Thoracic aorta (tissue), 2 donors: ENCODE measurements at places on chromosomes 6 and 20. TPM values are rescaled to one million over a fixed set of nuclear protein-coding genes. Genes with fewer than 3 reads are reported as not detected.

EPPIN gene
- not detected for total RNA-seq

DNMT3B gene
- total RNA-seq = 1.3 TPM

CAGE1 gene
- total RNA-seq = not detected

UBD gene
- not detected for total RNA-seq

TNNC2 gene
- total RNA-seq = not detected

ULBP2 gene
- total RNA-seq = 0.41 TPM

CLDN20 gene
- not detected for total RNA-seq

PAX1 gene
- total RNA-seq = not detected

SIRPB2 gene
- 11.0 TPM for total RNA-seq

TMEM200A gene
- total RNA-seq = 9.7 TPM

LY6G6C gene
- total RNA-seq = not detected

CCDC167 gene
- total RNA-seq = 14.4 TPM

HLA-DRB1 gene
- total RNA-seq = 50.0 TPM

SLC17A1 gene
- not detected for total RNA-seq

PRIM2 gene
- total RNA-seq = 11.4 TPM

ALDH5A1 gene
- 4.6 TPM for total RNA-seq

TSBP1 gene
- not detected for total RNA-seq

MC3R gene
- total RNA-seq = not detected

PPP1R3G gene
- 7.3 TPM for total RNA-seq

GFRA4 gene
- total RNA-seq = not detected

SNRPB gene
- total RNA-seq = 107 TPM

HSPA1L gene
- total RNA-seq = 1.2 TPM

IL17F gene
- not detected for total RNA-seq

DNA sequence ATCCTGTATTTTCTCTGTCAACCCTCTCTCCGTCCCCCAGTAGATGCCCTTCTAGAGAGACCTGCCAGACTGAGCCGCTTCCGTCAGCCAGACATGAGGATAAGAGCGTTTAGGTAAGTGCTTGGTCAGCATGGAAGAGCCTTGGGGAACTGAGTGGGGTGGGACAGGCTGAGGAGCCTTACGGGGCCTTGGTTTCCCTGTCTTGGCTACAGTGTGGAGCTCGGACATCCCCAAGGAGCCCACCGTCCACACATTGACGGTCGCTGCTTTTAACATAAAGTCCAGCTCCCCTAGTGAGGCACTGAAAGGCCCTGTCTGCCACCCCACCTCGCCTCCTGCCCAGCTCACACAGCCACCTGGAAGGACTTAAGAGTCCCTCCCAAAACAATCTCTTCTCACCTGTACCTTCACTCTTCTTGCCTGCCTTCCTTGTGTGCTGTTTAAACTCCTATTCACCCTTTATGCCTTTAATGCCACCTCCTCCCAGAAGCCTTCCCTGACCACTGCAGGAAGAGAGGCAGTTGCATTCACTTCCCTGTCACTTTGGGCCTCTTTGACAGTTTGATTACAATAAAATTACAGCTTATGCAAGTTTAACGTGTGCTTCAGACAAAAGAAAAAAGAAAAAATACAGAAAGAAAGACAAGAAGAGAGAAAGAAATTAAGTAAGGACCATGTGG, 42.3 kb downstream of the PDYN start:
- no peak for DNase-seq

DNA sequence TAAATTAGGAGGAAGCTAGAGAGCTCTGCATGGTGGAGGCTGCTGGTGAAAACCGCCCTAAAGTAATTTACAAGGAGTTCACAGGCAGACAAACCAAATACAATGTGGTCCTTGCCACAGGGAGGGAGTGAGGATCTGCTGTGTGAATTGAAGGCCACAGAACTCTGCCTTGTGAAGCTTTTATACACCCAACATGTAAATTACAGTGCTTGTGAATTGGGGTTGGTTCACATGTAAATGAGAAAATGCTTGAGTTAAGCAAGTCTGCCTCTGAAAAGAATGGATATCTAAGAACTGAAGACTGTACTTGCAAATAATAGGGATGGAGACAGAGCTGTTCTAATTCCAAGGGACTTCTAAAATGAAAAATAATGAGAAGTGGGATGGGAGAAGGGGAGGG, 194.2 kb downstream of the SLC35F1 start:
- DNase-seq = no peak

DNA sequence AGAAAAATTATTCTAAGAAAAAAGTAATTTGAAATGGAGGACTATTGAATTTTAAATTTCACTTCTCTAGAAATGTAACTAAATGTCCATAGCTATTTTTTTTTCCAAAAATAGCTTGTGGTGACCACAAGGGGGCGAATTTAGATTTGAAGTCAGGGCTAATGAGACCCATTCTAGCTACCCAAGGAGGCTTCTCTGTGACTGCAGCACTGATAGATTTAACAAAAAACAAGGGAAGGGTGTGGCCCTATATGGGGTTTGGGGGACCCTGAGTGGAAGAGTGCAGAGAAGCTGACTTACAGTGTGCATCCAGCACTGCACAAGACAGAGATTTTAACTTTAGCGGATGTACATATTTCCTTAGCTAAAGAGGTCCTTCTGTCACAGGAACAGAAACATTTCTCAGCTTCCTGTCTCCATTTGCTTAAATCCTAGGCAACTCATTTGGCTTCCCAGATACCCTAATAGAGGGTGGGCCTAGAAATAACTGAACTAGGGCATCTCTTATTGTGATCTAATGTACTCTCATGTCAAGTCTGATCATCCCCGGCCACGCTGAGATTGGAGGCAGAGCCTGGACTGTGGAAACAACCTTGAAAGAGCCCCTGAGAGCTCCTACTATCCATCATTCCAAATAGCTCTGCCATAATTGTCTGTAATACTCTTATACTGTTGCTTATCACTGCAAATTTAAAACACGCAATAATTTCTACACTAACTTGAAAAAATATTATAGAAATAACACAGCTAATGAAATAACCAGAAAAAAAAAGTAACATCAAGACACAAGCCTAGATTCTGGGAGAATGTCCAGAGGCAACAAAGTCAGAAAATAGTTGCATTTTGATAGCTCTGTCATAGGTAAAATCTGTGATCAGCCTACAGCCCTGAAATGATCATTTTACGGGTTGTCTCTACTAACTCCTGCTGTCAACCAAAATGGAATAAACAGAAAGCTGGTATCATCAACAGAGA, 93.6 kb downstream of the SNAP91 start:
- DNase-seq = no peak

DNA sequence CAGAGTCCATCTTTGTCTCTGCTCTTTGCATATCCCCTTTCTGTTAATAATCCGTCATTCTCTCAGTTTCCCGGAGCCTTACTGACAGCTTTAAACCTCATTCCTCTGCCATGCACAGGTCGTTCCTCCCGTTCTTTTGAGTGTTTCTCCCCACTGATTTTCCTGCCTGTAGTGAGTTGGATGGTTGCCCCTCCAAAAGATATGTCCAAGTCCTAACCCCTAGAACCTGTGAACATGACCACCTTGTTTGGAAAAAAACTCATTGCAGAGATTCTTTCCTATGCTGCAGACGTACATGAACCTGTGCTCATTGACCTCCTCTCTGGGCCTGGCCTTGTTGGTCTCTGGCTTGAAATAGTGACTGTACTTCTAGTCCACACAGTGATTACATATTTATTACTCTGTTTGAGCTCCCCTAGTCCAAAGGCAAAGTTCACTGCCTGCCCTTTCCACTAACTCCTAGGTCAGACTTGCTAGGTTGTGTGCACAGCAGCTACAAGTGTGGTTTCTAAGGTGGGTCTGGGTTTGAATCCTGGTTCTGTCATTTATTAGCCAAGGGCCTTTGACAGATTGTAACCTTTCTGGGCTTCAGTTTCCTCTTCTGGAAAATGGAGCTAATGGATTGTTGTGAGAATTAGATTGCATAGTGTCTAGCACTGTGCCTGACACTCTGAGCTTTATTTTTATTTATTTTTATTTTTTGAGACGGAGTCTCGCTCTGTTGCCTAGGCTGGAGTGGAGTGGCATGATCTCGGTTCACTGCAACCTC, 29.3 kb downstream of the PPARD start:
- DNase-seq = no peak

DNA sequence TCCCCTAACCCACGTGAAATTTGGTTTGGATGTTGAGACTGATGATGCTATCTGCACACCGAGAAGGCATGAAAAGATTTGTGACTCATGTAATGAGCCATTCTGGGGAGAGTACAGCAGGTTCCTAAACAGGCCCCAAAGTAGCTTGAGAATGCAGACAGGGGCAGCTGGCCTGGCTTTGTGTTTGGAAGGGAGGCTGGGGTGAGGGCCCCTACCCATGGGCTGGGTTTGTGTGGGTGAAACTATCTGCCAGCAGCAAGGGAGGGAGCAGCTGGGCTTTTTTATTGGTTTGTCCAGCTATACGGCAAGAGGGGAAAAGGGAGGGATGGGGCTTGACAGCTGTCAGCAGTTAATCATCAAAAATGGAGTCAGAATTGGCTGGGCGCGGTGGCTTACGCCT, 87.0 kb upstream of the RNF24 start:
- DNase-seq = no peak

DNA sequence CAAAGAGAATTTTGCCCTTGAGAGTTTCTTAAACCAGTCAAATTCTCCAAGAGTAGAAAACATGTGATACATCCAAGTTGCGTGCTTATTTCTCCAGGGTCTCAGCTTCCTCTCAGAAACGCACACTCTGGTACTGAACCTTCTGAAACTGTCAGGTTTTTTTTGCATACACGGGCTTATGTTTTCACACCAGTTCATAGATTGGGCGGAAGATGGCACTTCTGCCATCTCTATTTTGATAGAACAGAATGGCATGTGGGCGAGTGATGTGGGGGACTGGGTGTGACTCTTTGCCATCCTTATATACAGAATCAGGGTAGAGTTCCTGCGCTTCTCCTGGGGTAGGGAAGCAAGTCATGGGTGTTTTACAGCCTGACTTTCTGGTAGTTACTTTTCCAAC, 56.4 kb downstream of the ADTRP start:
- DNase-seq = no peak

- DNase-seq = no peak
Observed at GRCh38 chr20:4437131-4437530, 284.6 kb upstream of the PRND start.

DNA sequence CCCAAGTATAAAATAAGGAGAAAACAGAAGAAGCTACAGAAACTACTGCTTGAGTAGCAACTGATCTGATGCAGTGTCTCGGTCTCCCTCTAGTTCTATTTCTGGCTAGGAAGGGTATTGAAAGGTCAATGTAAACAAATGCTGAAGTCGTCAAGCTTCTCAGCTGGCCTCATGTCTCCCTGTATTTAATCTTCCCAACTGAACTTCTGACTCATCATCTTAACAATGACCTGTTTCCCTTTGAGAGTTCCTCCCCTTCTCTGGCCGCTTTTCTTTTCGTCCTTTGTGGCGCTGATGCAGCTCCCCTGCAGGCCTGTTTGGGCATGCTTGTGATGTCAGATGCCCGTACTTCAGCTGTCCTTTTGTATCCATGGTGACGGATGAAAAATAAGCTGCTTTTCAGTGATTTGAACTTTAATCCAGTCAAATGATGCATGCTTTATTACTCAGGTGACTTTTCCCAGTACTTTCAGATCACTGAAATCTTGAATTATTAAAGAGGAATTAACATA, 7.8 kb upstream of the LCA5 start:
- peak; percentile 54 for DNase-seq

GRCh38 chr20:13284830-13285229, 63.8 kb downstream of the ISM1 start:
- no peak for DNase-seq

GRCh38 chr6:5302220-5302946, 41.1 kb downstream of the FARS2 start:
- no peak for DNase-seq

GRCh38 chr20:15026759-15027158, 689.3 kb upstream of the FLRT3 start:
- DNase-seq = no peak

- DNase-seq = no peak
Observed at GRCh38 chr6:124436803-124437202, 525.4 kb upstream of the RNF217 start.

DNA sequence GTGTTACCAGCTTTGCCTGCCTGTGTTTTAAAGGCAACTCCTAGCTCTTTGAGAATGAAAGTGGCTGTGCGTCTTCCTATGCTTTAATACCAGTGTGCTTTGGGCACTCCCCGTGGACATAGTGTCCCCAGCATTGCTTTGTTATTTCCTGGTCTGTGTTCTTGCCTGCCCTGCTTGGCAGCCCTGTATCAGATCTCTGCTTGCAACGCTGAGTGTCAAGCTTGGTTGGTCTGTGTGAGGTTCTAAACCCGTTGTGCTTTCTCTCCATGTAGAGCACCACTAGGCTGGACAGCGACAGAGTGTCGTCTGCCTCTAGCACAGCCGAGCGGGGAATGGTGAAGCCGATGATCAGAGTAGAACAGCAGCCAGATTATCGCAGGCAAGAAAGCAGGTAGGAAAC, 80.2 kb downstream of the AFDN start:
- no peak for DNase-seq

- no peak for DNase-seq
Observed at GRCh38 chr6:84560436-84561390, 203.7 kb downstream of the TBX18 start.

GRCh38 chr6:25295651-25296050, 16.5 kb downstream of the CARMIL1 start:
- no peak for DNase-seq

- DNase-seq = no peak
Observed at GRCh38 chr6:148203281-148203925, 139.2 kb upstream of the SASH1 start.

DNA sequence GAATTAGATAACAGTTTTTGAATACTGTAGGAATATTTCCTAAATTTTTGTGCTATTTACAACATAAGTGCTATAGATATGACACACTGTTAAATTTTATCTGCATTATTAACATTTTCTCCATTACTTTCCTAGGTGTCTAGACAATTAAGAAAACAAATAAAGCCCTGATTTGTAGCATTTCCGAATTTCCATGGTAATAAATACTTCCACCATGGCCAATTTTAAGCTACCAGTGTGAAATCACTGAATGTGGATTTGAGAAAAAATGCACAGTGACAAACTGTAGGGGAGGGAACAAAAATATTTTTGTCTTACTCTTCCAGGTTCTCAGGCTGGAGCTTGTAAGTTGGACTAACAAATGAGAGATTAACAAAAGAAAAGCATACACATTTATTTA, 27.9 kb downstream of the LIN28B start:
- no peak for DNase-seq

DNA sequence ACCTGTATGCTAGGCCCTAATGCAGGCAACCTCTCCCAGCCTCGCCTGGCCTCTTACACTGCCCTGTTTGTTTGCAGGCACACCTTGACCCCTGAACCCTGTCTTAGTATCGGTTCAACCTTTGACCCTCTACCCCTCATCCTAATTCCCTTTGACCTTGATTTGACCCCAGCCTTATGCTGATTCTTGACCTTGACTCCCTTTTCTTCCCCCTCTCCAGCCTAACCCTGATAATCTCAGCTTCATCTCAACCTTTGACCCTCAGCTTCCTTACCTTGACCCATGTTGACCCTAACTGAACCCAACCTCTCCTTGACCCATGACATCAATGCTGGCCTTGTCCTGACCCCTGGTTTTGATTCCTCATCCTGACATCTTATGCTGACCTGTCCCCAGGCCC, 33.8 kb downstream of the UQCC2 start:
- no peak for DNase-seq
